ENCODE measurements at places on chromosomes 3 and 15.

DNA sequence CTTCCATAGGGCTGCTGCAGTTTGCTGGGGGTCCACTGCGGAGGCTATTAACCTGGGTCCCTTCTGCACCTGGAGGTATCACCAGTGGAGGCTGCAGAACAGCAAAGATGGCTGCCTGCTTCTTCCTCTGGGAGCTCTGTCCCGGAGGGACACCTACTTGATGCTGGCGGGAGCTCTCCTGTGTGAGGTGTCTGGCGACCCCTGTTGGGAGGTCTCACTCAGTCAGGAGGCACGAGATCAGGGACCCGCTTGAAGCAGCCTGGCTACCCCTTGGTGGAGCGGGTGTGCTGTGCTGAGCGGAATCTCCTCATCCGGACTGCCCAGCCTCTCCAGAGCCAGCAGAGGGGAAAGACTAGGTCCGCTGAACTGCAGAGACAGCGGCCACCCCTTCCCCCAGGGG lies 56.0 kb upstream of the CTXND1 start:
- no peak for DNase-seq

GRCh38 chr15:99618941-99619411 lies 53.2 kb downstream of the MEF2A start:
- no peak for DNase-seq

- no peak for DNase-seq
These were observed 50.5 kb downstream of the SPTSSB start for GRCh38 chr3:161320837-161321236.

DNA sequence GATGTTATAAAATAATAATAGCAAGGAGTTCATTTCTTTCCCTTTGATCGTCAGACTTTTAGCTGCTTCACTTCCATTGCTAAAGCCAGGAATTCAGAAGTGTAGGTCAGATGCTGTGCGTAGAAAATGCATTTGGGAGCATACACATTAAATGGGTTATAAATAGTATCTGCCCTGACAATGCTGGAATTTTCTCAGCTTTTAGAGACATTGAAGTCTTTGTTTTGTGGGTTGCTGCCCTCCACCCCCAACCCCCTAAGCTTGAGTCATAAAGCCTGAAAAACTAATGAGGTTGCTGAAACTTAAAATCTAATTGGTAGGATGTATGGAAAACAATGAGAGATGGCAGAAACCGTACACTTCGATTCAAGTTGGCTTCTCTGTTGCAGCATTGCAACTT lies 81.9 kb downstream of the MITF start:
- DNase-seq, result no peak

- no peak for DNase-seq
These were observed 61.7 kb downstream of the FSIP1 start for GRCh38 chr15:39720621-39721611.
